ENCODE measurements at places on chromosomes 5 and 9. TPM values are rescaled to one million over a fixed set of nuclear protein-coding genes. Genes with fewer than 3 reads are reported as not detected.

ACOT12 gene
- total RNA-seq = not detected

- DNase-seq = no peak
Observed at GRCh38 chr5:13524936-13525335, 419.6 kb downstream of the DNAH5 start.

ADAMTS12 gene
- total RNA-seq = not detected

IFNA2 gene
- not detected for total RNA-seq

KIF20A gene
- 19.7 TPM for total RNA-seq

GRCh38 chr9:87537625-87538024, 40.0 kb downstream of the DAPK1 start:
- no peak for DNase-seq

GRCh38 chr5:87788416-87788815, 375.7 kb upstream of the CCNH start:
- DNase-seq = no peak

- peak; percentile 62 for DNase-seq
Observed at GRCh38 chr5:169980418-169981053, at the start of gene INSYN2B. INSYN2B (minus strand) TSS chr5:169980495; CDS start chr5:169883898, 96,597 bp downstream.

GRCh38 chr9:38082446-38083287, 13.6 kb upstream of the SHB start:
- DNase-seq = no peak

TOR1B gene
- total RNA-seq = 22.7 TPM

AGXT2 gene
- not detected for total RNA-seq

DNA sequence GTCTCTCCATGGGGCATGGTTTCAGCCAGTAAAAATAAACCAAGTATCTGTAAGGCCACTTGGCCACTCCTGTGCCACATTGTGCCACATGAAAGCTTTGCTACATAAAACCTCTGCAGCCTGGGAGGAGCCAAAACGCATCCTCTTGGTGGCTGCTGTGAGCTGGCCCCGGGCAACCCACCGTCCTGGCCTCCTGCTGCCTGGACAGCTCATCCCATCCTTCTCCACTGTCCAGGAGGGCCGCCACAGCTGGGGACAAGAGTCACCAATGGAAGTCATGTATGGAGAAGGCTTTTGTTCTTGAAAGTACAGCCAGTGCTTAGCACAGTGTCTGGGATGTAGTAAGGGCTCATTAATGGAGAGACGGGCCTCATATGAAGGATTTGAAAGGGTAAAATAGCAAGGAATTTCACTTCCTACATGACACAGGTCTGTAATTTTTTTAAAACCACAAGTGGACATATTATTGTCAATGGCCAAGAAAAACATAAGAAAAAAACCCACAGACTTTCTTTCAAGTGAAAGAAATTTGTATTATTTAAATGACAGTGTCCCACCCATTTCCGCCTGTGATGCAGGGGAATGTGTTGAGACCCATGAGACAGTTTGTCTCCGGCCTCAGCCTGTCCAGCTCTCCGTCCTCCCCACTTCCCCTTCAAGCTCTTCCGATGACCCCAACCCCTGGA, 6.6 kb downstream of the PTGES start:
- no peak for DNase-seq

- no peak for DNase-seq
Observed at GRCh38 chr5:54727874-54728587, 210.5 kb downstream of the SNX18 start.

HMMR gene
- 30.8 TPM for total RNA-seq

C9 gene
- total RNA-seq = not detected

GRCh38 chr9:124040186-124040931, 28.8 kb downstream of the LHX2 start:
- no peak for DNase-seq

IL13 gene
- 231 TPM for total RNA-seq

SPAAR gene
- not detected for total RNA-seq

ORM2 gene
- not detected for total RNA-seq

- DNase-seq = no peak
Observed at GRCh38 chr5:5025098-5025773, 114.9 kb upstream of the ADAMTS16 start.

BHMT2 gene
- total RNA-seq = not detected

- DNase-seq = no peak
Observed at GRCh38 chr9:99336531-99336930, 114.4 kb downstream of the SEC61B start.

DMRT3 gene
- not detected for total RNA-seq

DNA sequence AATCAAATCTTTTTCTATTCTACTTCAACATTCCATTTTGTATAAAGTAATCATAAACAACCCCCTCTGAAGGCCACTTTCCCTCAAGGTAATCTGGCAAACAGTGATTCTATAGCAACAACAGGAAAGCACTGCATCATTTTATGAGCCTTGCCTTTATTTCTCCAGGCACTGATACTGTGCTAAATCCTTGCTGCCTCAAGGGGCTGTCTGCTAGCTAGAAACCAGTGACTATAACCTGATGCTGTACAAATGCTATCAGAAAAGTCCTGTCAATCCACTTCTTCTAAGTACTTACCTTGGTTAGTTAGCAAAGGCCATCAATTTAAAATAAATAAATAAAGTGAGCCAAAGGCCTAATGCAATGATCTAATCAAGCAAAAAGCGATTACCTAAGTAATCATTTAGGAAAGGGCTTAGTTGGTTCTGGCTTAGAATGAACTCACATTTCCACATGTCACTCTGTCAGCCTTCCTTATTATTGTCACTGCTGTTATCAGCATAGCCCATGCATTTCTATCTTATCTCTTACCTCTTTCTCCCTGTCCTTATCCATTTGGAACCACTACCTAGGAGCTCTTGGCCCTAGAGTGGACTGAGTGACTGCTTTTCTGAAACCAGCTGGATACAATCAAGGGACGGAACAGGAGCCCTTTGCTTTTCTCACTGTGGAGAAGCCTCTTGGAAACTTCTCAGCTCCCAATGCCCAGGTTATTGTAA, 246.1 kb upstream of the MEF2C start:
- DNase-seq = no peak

DNA sequence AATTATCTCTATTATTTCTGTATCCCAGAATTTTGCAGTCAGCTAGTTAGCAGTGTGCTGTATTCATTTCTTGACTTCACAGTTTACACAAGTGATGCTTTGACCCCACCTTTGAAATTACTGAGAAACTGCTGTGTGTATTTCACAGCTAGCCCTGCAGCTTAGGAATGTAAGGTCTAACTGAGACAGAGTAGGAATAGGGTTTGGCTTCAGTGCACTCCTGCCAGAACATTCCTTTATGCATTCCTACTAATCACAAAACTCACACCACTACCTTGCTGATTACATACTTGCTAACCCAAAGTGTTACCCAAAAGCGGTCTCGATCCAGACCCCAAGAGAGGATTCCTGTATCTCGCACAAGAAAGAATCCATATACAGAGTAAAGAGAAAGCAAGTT, 551.8 kb downstream of the CDH9 start:
- no peak for DNase-seq

DNA sequence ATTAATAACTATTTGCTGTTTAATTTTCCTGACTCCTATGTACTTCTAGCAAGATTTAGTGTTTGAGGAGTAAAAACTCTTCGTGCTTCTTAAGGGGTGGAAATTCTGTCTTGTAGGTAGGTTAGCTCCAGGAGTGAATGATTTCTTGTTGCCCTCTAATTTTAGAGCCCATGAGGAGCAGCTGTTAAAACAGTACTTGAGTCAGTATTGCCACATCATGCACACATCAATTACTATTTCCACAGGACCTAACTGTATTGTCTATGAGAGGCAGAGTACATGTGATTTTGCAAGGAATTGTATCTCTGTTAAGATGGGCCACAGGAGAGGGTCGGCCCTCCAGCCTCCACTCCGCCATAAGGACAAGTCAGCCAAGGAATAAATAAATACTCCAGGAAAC, 91.2 kb downstream of the PDZD2 start:
- DNase-seq = no peak

DNA sequence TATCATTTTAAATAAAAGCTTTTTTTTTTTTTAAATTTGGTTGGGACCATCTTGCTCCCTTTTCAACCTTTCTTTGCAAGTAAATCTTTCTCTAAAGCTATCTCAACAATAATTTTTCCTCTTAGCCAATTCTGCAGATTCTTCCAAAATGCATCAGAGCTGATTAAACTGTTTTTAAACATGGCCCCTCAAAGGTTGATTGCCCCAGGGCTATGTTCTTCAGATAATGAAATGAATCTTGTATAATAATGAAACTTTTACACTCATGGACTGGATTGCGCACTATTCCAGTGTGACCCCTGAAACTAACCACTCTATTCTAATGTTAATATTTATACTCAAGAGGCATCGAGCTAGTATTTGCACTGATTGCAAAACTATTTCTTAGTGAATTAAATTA, 222.8 kb upstream of the PRDM9 start:
- DNase-seq = no peak

CCNO gene
- total RNA-seq = not detected

DNA sequence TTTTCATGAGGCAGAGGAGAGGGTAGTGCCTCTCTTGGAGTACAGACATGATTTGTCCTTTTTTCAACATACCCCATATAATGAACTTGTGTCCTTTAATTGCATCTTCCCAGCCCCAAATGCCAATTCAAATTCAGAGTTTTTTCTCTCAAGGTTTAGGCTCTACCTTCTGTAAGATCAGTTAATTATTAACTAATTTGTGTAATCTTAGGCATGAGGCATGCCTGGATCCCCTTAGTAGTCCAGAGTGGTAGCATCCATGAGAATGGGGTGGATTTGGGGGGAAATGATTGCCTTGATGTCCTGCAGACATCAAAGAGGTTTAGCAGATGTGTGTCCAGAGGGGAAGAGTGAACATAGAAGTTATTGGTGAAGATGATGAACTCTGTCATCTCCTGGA, 533.3 kb downstream of the LRRC70 start:
- DNase-seq = no peak

DNA sequence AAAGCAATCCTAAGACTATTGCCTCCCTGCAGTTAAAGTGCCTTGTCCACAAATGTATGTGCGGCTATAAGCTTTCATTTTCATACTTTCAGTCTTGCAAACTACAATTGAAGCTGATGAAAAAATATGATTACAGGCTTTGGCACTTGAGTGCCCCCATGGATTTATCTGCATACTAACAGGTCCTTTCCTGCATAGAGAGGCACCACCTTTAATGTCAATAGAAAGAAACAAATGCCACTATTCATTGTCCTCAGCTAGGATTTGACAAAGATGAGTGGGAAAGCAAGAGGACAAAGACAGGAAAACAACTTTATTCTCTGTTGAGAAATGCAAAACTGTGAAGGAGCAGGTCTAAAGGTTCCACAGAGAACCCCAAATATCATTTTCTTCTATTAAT, 125.7 kb upstream of the PTGER4 start:
- DNase-seq = no peak

GRCh38 chr9:78121488-78121887, 89.9 kb upstream of the GNAQ start:
- peak; percentile 86 for DNase-seq

DNA sequence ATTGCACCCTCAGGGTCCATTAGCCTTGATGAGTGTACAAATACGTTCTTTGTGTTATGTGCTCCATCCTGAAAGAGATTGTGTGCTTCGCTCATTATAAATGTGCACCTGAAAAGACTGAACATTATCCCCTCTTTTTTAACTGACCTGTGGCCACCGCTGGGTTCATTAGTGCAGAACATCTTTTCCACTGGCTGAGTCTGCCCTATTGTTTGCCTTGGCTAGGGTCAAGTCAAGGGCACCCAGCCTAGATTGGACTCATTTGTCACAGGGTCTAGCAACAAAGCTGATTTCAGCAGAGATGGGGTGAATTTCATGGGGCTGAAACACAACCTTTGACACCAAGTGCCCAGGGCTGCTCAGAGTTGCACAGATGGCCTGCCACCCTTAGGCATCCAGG, 764.1 kb upstream of the ARRDC3 start:
- no peak for DNase-seq

- DNase-seq = no peak
Observed at GRCh38 chr9:78839252-78839651, 542.3 kb downstream of the PSAT1 start.

- DNase-seq = peak; percentile 89
Observed at GRCh38 chr5:170638454-170639220, 134.8 kb downstream of the KCNIP1 start.

DNA sequence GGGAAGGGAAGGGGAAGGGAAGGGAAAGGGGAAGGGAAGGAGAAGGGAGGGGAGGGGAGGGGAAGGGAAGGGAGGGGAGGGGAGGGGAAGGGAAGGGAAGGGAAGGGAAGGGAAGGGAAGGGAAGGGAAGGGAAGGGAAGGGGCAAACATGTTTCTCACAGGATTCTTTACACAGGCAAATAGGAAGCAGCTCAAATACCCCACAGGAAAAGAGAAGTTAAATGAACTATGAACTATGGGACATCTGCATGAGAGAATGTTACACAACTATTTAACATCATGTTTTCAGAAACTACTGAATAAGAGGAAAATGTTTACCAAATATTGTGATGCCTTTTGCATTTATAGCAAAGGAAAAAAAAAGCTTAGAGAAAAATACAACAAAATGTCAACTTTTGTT, 125.4 kb upstream of the SLC30A5 start:
- no peak for DNase-seq

DNA sequence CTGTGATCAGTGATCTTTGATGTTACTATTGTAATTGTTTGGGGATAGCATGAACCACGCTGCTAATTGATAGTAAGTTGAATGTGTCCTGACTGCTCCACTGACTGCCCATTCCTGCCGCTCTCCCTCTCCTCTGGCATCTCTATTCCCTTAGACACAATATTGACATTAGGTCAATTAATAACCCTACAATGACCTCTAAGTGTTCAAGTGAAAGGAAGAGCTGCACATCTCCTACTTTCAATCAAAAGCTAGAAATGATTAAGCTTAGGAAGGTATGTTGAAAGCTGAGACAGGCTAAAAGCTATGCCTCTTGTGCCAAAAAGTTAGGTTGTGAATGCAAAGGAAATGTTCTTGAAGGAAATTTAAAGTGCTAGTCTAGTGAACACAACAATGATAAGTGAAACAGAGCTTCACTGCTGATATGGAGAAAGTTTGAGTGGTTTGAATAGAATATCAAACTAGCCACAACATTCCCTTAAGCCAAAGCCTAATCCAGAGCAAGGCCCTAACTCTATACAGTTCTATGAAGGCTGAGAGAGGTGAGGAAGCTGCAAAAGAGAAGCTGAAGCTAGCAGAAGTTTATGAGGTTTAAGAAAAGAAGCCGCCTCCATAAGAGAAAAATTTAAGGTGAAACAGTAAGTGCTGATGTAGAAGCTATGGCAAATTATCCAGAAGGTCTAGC, 12.9 kb downstream of the CLINT1 start:
- DNase-seq = no peak

GRCh38 chr5:126780165-126780827, 3.4 kb downstream of the LMNB1 start:
- DNase-seq = peak; percentile 85
